Stimulated activated CD8-positive, alpha-beta memory T cell treated with anti-CD3 and anti-CD28 coated beads, Interleukin-15, amount 100 ng/mL, for 24 hours (primary cell): ENCODE measurements at places on chromosomes 2 and 18.

GRCh38 chr2:160870729-160871465 is 289.3 kb upstream of the TANK start:
- no peak for DNase-seq

- DNase-seq: no peak
Measured at GRCh38 chr2:235658351-235659174, 164.7 kb downstream of the AGAP1 start.

DNA sequence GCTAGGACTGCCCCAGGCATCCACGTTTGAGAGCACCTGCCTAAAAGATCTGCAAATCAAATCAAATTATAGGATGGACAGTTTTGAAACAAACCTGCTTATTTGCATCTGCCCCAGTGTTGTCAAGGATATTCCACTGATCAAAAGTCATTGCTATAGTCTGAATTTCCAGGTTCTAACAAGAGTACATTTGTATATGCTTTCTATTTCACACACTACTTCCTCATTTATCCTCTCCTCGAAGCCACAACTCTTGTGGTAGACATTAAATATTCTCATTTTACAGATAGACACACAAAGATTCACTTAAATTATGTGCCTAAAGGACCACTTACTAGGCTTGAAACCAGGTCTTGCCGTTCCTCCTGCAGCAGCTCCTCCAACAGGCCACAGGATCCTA is 11.9 kb upstream of the TET3 start:
- DNase-seq: no peak

DNA sequence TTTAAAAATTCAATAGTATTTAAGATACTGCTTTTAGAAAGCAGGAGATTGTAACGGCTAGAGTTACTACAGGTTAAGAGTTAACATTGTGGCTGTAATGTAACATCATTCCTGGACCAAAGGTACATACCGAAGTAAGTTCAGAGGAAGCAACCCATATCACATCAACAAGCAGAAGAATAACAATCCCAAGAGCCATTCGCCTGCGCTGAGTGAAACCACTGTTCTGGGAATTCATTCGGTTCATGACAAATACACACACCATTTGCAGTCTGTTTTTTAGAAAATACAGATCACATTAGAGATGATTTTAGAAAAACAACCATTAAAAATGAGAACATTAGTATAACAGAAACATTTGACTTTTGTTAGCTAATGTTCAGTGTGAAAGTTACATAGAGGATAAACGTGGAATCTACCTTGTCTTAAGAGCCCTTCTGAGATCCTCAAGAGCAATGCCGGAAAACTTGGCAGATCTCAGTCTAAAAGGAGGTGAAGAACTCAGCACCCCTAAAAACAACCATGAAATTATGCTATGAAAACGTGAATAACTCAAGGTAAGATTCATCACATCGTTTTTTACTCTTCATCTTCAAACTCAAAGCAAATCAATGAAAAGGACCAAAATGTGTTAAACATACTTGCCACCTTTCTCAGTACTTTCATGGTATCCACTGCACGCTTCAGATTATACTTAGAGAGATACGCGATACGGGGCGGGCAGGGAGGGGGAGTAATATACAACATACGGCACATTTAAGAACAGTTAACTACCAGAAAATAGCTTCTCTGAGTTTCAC is 1.2 kb downstream of the SLC35F5 start:
- DNase-seq: no peak

DNA sequence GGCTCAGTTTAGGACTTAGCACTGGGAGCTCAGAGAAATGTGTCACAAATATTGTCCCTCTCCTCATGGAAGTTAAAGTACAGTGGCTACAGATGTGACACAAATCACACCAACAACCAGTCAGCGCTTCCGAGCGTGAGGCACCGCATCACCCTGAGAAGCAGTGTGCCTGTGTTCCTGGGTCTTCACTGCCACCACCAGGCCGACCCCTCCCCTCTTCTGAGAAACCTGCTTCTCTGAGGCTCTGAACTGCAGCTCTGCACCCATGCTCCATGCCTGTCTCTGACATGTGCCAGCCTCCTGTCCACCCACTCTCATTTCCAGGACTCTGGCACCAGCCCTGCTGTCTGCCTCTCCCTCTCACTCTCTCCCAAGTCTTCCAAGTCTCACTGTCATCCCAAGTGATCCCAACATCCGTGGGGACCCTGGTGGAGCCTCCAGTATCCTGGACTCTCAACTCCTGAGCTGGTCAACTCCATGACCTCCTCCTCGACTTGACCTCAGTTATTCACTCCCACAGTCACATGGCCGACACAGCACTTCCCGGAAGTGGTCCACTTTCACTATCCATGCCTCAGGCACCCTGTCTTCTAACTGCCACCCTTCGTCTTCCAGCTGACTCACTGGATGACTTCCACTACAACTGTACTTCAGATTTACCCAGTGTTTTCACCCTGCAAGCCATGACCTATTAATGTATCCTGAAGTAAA is 73.5 kb downstream of the FBXO15 start:
- no peak for DNase-seq

- DNase-seq: no peak
Measured at GRCh38 chr18:78661316-78661715, 318.3 kb upstream of the SALL3 start.

DNA sequence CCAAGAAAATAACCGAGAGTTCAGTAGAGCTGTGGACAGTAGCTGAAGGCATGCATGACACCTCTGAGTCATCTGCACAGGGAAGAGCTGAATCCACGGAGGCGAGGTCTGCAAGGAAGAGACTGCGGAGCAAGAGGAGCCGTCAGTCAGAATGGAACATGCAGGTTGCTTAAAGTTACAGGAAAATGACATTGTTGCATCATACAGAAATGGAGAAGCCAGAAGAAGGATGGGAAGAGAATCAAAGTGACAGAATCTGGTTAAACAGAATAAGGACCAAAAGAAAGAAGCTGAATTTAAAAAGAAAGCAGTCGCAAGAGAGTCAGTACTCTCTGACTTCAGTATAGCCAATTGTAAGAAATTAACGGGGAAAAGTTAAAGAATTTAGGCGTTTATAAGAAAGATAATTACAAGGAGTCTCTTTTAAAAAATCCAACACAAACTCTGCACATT is 533.8 kb downstream of the ADCYAP1 start:
- no peak for DNase-seq

- DNase-seq: no peak
Measured at GRCh38 chr2:49928551-49928950, 774.2 kb upstream of the FSHR start.

DNA sequence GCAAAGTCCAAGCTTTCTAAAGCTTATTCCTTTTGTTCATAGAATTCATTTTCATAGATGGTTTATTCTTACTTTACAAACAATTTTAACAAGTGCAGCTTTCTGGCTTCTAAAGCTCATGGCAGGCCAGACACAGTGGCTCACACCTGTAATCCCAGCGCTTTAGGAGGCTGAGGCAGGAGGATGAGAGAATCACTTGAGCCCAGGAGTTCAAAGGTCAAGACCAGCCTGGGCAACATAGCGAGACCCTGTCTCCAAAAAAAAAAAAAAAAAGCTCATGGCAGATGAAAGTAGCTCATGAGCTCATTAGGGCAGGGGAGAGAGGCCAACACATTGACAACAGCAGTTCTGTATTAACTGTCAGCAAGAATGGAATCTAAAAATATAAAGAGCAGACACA is 28.1 kb upstream of the NPC1 start:
- DNase-seq: no peak

DNA sequence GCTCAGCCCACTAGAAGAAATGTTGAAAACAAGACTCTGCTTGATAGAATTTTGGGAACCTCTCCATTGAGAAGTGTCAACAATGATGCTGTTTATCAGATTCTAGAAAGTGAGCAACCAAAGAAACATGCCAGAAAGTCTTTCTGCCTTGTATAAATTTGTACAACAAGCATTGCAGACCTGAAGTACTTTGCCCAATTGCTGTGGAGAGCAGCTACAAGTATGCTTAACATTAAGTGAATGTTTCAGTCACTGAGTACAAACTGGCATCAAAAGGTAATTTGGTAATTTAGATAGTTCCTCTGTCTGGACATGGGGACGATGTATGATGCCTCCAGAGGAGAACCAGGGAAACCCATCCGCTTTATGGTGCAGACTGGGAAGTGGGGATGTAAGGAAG is 33.4 kb upstream of the SKA1 start:
- no peak for DNase-seq

- DNase-seq: no peak
Measured at GRCh38 chr2:98730707-98731040, 258 bp downstream of the MGAT4A start.

DNA sequence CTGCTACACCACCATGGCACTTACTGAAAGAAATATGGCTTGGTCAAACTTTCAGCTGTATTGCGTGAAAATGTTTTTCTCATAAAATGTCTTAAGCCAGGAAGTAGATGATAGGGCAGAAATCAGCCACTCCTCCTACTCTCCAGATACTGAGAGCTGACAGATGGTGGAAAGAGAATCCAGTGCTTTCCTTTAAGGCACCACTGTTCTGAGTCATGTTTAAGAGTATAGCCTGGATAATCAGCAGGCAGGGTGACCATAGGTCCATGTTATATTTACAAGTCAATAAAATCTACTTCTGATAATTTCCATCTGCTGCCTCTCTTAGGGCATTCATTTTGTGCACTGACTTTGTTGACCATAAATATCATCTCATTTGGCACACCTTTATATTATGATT is 21.9 kb downstream of the ARPC2 start:
- DNase-seq: no peak

GRCh38 chr2:65746931-65747675 is 314.7 kb upstream of the SPRED2 start:
- DNase-seq: no peak

GRCh38 chr2:42907835-42908234 is 115.5 kb upstream of the HAAO start:
- DNase-seq: no peak

- DNase-seq: no peak
Measured at GRCh38 chr18:69484699-69485396, 84.2 kb downstream of the DOK6 start.

DNA sequence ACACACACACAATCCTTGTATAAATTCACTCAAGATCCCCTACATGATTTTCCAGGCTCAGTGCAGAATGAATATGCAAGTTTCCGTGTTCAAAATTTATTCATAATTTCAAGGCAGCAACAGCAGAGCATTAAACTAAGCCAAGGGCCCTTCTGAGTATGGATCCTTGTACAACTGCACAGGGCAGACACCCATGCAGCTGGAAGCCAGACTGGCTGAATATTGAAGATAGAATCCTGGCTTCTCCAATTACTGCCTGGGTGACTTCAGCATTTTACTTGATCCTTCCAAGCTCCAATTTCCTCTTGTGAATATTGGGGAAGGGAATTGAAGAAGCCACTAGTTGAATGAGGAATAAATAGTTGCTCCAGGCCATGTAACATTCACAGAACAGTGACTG is 267.9 kb upstream of the REG3G start:
- DNase-seq: no peak

GRCh38 chr2:102049756-102050443 is 58.1 kb downstream of the IL1R2 start:
- DNase-seq: no peak

- DNase-seq: no peak
Measured at GRCh38 chr18:53253789-53254188, 913.8 kb downstream of the DCC start.

GRCh38 chr2:219461669-219462068 is 27.0 kb downstream of the SPEG start:
- no peak for DNase-seq

- no peak for DNase-seq
Measured at GRCh38 chr2:12201369-12201768, 454.9 kb downstream of the LPIN1 start.

- DNase-seq: no peak
Measured at GRCh38 chr2:183696028-183696427, 571.8 kb downstream of the NUP35 start.

DNA sequence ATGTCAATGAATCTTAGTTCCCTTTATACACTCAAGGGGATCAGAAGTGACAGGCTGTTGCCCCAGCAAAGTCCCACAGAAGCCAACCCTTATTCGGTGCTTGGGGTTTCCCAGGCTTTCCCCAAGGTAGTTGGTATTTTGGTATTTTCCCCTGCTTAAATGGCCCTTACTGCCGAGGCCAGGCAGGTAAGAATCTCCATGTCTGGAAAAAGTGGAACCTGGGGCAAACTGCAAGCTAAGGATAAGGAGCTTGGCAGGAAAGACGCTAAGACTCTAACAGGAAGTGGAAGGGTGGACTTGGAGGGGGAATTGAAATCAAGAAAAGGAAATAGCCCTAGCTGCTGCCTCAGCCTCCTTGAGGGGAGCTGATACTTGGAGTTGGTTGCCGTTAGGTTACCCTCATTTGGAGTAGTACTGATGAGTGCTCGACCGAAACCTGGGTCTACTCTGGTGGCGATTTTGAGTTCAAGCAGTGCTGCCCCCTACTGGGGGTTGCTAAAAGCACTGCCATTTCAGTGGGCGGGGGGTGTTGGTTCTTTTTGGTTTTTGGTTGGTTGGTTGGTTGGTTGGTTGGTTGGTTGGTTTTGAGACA is 3.3 kb upstream of the GPBAR1 start:
- DNase-seq: peak; percentile 41

DNA sequence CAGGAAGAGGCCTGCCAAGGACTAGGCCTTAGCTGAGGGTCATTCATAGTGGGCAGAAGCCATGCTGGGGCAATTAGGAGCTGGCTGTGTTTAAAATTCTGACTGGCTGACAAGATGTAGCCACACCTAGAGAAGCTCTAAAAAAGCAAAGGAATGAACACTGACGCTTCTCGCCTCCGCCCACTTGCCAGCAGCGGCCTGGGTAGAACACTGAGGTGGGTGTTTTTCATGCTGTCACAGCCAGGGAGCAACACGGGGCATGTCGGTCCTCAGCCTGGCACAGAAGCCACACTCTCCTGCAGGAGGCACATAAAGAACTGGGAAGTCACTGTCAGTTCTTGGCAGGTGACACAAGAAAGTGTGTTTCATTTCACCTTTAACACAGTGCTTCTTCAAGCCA is 10.4 kb downstream of the CHST10 start:
- no peak for DNase-seq

DNA sequence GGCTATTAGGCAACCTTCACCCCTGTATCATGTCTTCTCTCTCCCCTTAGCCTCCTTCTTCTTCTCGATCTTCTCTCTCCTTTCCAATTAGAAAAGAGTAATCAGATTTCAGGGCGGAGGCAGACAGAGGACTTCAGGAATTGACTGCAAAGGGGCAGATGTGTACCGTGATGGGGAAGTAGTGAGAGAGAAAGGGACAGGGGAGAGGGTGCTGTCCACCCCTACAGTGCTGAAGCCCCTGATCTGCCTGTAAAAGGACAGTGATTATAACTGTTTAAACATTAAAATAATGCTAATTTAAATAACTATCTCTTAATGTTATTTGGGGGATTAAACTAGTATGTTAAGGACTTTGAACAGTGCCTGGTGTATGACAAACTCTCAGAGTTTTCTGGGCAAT is 178.5 kb downstream of the ACTR3 start:
- DNase-seq: no peak

DNA sequence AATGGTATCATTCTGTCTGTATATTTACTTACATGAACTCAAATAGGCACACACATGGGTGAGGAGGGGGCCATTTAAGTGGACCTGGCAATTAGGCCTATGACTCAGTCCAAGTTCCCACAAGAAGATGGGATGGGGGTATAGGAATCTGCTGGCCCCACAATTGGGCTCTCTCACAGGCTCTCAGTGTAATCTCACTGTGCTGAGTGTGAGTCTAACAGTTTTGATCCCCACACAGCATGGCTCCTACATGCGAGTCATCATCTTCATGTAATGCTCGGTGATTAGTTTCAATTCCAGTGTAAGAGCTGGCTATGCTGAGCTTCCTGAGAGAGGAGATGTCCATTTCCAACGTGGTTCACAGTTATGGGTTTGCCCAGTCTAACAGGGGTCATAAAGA is 114.0 kb downstream of the GATA6 start:
- DNase-seq: no peak

GRCh38 chr2:111101592-111101991 is 19.1 kb upstream of the BCL2L11 start:
- no peak for DNase-seq
